ENCODE measurements at places on chromosomes 1 and 21. TPM values are rescaled to one million over a fixed set of nuclear protein-coding genes. Genes with fewer than 3 reads are reported as not detected.

DNA sequence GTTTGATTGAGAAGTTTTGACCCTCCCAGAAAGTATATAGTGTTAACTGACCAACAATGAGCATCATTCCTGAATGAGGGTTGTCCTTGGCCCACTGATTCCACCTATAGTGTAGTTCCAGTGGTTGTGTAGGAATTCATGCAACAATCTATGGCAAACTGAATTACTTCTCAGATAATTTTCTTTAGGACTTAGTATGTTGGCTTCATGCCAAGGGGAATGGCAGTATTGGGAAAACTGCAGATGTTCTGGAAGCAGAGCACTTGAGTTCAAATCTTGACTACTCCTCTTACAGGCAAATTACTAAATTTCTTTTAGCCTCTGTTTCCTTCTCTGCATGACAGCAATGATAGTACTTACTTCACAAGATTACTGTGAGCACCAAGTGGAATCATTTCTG, 65.8 kb downstream of the LRIG2 start:
- no peaks in the 10 kb centered on the region for H3K36me3 ChIP-seq
- no peaks in the 10 kb centered on the region for H3K4me1 ChIP-seq
- no peak for DNase-seq
- H3K27me3 ChIP-seq = no peaks in the 10 kb centered on the region
- no peak overlapping the region for H3K4me3 ChIP-seq

- no peak overlapping the region for H3K4me3 ChIP-seq
- no peak overlapping the region for H3K27ac ChIP-seq
- no peaks in the 10 kb centered on the region for H3K4me1 ChIP-seq
- H3K36me3 ChIP-seq = peaks cover 11% of the 10 kb centered on the region
- H3K27me3 ChIP-seq = no peaks in the 10 kb centered on the region
Measured at GRCh38 chr1:147162093-147162492, 10.2 kb downstream of the PRKAB2 start.

DNA sequence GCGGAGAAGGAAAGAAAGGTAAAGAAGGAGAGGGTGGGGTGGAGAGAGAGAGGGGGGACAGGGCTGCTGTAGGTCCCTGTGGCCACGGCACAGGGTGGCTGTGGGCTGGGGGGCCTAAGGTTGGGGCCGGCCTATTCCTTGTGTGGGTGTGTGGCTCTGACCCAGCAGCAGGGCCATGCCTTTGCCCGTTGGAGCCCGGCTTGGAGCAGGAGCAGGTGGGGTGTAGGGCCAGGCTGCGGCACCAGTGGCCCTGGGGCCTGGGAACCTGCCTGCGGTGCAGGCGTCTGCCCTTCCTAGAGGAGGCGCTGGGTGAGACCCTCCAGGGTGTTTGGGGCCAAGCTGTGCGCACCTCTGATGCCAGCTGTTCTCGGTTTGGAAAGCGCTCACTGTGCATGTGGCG, 19.7 kb upstream of the SUMO3 start:
- no peaks in the 10 kb centered on the region for H3K27me3 ChIP-seq
- no peaks in the 10 kb centered on the region for H3K36me3 ChIP-seq
- no peak for DNase-seq
- no peak overlapping the region for H3K27ac ChIP-seq
- no peaks in the 10 kb centered on the region for H3K4me1 ChIP-seq

COL8A2 gene
- 0.06 TPM for total RNA-seq

DNA sequence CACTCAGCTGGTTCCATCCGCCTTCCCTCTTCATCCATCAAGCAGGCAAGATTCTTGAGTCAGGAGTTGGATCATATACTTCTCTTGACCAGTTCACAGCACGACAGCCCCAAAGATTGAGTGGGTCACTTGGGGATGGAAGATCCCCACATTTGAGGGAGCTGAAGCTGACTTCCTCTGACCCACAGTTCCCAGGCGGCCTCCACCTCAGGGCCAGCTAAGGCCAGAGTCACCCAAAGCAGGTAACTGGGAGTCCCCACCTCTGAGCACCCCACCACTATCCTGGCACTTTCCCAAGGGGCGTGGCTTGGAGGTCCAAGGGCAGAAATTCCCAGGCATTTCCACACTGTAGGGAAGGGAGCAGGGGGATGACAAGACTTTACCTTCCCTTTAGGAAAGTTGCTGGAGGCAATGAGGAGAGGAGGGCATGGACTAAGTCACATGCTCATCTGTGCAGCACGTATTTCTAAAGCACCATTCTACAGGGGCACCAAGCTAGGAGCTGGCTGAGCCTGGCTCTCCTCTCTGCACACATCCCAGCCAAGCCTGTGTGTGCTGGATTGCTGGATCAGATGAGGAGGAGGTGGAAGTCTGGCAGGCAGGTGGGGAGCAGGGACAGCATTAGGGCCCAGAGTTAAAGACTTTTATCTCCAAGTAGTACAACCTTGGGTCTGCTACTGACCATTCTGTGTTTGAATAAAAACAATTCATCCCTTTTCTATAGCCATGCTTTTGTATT, 1.3 kb upstream of the RD3 start:
- DNase-seq = no peak
- no peaks in the 10 kb centered on the region for H3K27me3 ChIP-seq
- H3K27ac ChIP-seq = no peak overlapping the region
- no peak overlapping the region for H3K4me3 ChIP-seq

DNA sequence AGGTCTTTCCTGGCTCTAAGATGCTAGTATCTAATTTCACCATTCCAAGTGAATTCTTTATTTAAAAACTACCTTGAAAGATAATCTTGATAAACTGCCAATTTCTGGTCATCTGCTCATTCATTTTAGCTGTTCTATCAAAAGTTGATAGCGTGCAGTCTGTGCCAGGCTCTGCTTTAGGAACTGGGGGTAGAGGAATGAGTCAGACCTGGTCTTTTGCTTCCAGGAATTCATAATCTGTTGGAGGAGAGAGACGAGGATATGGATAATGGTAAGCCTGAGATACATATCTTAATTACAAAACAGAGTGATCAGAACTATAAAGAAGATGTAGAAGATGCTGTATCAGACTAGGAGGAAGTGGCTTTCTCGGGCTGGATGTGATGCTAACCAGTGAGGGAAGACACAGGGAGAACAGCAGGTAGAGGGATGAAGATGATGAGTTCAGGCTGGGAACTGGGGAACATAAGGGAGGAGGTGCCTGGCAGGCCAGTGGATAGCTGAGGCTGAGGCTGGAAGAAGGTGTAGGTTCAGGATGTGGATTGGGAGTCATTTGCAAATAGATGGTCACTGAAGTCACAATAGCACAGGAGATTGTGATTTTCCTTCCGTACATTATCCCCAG, 12.3 kb upstream of the PHC2 start:
- no peak overlapping the region for H3K4me3 ChIP-seq
- H3K27me3 ChIP-seq = no peaks in the 10 kb centered on the region
- H3K4me1 ChIP-seq = peaks cover 7% of the 10 kb centered on the region
- no peak overlapping the region for H3K27ac ChIP-seq

GPR52 gene
- 0.84 TPM for total RNA-seq

KRTAP7-1 gene
- not detected for total RNA-seq

GRCh38 chr1:89847191-89847729, 26.4 kb downstream of the LRRC8D start:
- peaks cover 13% of the 10 kb centered on the region for H3K4me1 ChIP-seq
- no peak for DNase-seq
- H3K27ac ChIP-seq = no peak overlapping the region
- no peaks in the 10 kb centered on the region for H3K27me3 ChIP-seq
- peaks cover 12% of the 10 kb centered on the region for H3K36me3 ChIP-seq

- H3K4me1 ChIP-seq = no peaks in the 10 kb centered on the region
- H3K27ac ChIP-seq = no peak overlapping the region
- H3K27me3 ChIP-seq = no peaks in the 10 kb centered on the region
Measured at GRCh38 chr1:111515291-111516004, 12.0 kb upstream of the ADORA3 start.

DNA sequence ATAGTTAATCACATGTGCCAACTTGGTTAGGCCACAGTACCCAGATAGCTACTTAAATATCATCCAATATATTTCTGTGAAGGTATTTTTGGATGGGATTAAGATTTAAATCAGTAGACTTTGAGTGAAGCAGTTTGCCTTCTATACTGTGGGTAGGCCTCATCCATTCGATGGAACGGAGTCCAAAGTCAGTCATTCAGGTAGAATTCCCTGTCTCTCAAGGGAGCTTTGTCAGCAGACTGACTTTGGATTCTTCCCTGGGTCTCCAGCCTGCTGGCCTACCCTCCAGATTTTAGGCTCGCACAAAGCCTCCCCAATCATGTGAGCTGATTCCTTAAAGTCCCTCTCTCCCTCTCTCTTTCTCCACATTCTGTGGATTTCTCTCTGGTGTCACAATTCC, 145.1 kb upstream of the MAGI3 start:
- no peaks in the 10 kb centered on the region for H3K27me3 ChIP-seq
- no peak overlapping the region for H3K4me3 ChIP-seq

DNA sequence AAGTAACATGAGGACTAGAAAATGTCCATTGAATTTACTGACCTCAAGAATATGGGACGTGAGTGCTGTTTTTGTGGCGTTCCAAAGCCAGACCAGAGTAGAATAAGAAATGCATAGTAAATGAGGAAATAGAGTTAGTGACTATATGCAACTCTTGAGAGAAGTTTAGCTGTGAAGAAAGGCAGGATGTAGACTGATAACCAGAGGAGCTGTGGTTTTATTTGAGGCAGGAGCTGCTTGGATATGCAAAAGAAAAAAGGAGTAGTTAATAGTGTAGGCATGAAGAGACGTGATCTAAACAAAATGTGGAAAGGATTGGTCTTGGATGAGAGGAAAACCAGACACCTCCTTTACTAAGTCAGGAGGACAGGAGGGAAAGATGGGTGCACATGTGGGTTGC, 28.2 kb downstream of the DNAH14 start:
- H3K4me3 ChIP-seq = no peak overlapping the region
- H3K27ac ChIP-seq = no peak overlapping the region
- peaks cover 11% of the 10 kb centered on the region for H3K4me1 ChIP-seq
- no peaks in the 10 kb centered on the region for H3K27me3 ChIP-seq
- H3K36me3 ChIP-seq = no peaks in the 10 kb centered on the region

GRCh38 chr1:25620211-25620610, 3.6 kb downstream of the MAN1C1 start:
- H3K27me3 ChIP-seq = peaks cover 30% of the 10 kb centered on the region
- DNase-seq = no peak
- no peaks in the 10 kb centered on the region for H3K36me3 ChIP-seq
- no peak overlapping the region for H3K27ac ChIP-seq
- no peak overlapping the region for H3K4me3 ChIP-seq

Measured in neural progenitor cell (in vitro differentiated cells).